GM04503 (cell line): ENCODE measurements at places on chromosomes 11 and 22.

- DNase-seq: no peak
These were observed 1.5 kb downstream of the VPREB3 start for GRCh38 chr22:23752750-23753149.

DNA sequence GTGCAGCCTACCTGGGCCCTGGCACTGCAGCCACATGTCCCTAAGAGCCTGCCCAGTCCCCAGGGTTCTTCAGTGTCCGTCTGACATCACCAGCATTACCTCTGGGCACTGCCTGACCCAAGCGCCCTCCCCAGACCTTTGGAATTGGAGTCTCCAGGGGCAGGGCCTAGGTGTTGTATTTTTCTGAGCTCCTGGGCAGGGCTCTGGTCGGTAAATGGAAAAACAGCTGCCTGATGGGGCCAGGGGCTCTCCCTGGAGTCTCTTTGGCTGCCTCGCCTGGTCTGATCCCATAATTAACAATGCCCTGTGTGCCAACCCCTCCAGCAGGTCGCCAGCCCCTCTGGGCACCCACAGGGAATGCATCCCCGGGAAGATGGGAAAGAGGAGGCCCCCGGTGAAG lies 710.2 kb downstream of the BRD1 start:
- no peak for DNase-seq

- no peak for DNase-seq
These were observed 103.8 kb downstream of the GRIA4 start for GRCh38 chr11:105713696-105714095.

- peak; percentile 65 for DNase-seq
These were observed 243.5 kb upstream of the ANO3 start for GRCh38 chr11:26088391-26088790.

GRCh38 chr11:8009856-8010255 lies 22.7 kb downstream of the EIF3F start:
- DNase-seq: no peak

DNA sequence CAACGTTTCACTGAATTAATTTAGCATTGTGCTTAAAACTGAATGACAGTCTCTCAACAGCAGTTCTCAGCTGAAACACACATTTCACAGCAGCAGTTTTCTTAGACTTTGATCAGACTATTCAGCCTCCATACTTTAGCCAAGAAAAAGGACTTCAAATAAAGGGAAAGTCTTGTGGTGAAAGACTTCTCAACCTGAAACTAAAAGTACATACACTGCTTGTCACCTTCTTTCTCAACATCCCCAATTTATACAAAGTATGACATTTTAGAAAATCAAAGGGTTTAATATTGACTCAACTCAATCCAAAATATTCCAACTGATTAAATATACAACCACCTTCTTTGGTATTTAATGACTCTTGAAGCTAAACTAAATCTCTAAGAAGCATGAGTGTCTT lies 419.0 kb downstream of the LRRC4C start:
- no peak for DNase-seq

DNA sequence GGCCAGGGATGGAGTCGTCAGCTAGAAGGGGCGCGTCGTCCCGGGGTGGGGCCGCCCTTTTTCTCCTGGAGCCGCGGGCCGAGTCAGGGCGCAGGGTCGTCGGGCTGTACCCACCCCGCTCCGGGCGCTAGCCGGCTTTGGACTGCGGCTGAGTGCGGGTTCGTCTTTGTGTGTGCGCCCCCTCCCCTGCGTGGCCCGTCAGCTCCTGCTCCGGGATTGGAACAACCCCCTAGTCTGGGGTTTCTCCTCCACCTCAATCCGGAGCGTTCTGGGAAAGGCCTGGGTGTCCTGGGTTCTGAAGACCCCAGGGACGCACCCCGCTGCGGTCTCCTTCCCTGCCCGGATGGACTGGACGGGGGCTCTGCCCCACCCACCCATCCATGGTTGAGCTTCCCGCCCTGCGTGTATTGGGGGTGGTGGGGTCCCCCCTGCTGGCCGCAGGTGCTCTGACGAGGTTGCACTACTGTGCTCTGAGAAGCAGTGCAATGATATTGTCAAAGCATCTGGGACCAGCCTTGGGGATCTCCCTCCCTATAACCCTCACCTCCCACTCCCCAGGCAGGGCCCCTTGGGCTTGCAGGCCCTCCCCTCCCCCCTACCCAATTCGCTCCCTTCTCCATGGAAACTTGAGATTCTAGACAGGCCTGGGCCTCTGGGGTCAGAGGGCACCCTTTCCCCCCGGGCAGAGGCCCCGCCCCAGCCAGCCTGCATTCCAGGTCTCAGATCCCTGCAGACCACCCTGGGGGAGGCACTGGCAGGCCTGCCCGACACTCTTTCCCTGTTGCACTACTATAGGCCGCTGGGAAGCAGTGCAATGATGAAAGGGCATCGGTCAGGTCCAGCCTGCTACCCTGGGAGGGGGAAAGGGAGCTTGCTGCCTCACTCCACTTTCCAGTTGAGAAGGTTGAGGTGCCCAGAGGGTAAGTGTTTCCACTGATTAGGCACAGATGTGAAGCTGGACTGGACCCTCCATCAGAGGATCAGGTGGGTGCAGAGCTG lies 10.7 kb downstream of the SDF2L1 start:
- DNase-seq: no peak

- no peak for DNase-seq
These were observed 128.0 kb downstream of the MICAL2 start for GRCh38 chr11:12238420-12238819.

GRCh38 chr11:115134926-115135325 lies 369.3 kb downstream of the CADM1 start:
- DNase-seq: no peak

DNA sequence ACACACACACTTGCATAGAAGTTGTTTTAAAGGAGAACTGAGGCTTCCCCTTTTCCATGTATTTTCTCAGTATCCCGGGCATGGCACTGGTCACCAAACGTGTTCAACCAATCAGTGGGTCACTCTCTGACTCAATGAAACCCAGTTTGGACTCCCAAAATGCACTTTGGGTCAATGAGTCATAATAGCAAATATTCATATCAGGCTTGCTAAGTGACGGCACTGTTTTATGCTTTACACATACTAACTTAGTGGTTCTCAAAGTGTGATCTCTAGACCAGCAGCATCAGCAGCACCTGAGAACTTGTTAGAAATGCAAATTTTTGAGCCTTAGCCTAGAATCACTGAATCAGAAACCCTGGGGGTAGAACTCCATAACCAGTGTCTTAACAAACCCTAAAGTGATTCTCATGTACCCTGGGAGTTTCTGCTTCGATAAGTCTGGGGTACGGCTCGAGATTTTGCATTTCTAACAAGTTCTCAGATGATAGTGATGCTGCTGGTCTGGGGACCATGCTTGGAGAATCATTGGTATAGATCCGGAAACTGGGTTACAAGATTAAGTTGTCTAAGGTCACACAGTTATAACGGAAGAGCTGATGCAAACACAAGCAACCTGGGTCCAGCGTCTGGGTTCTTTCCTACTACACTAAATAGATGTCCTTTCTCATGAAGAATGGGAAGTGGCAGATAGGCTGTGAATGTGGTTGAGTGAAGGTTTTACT lies 35.6 kb downstream of the ETS1 start:
- DNase-seq: no peak

GRCh38 chr22:39431821-39432251 lies 25.0 kb upstream of the MGAT3 start:
- DNase-seq: no peak

- DNase-seq: no peak
These were observed 12.6 kb upstream of the COX8A start for GRCh38 chr11:63961608-63962412.

GRCh38 chr11:134151083-134151747 lies 72.6 kb downstream of the NCAPD3 start:
- no peak for DNase-seq

GRCh38 chr22:35034963-35035362 lies 31.0 kb upstream of the ISX start:
- DNase-seq: no peak

DNA sequence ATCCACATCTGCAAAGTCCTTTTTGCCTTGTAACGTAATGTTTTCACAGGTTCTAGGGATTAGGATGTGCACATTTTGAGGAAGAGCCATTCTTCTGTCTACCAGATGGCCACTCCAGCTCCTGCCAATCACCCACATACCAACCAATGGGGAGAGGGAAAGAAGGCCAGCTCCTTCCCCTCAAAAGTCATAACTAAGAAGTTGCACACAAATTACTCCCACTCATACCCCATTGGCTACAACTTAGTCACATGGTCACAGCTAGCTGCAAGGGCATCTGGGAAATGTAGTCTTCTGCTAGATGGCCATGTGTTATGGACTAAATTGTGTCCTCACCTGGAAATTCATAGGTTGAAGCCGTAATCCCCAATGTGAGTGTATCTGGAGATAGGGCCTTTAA lies 15.4 kb upstream of the MYOD1 start:
- no peak for DNase-seq

- no peak for DNase-seq
These were observed 3.4 kb downstream of the OVOL1 start for GRCh38 chr11:65790104-65790901.
